ENCODE measurements at places on chromosomes 4 and X.
A peak's percentile ranks its signal among the peaks of the same experiment; 100 is the strongest.

- no peaks in the 10 kb centered on the region for H3K36me3 ChIP-seq
- H3K27ac ChIP-seq: no peak overlapping the region
- no peak overlapping the region for H3K4me3 ChIP-seq
- no peaks in the 10 kb centered on the region for H3K4me1 ChIP-seq
Observed at GRCh38 chr4:116881077-116881476, 204.3 kb downstream of the TRAM1L1 start.

DNA sequence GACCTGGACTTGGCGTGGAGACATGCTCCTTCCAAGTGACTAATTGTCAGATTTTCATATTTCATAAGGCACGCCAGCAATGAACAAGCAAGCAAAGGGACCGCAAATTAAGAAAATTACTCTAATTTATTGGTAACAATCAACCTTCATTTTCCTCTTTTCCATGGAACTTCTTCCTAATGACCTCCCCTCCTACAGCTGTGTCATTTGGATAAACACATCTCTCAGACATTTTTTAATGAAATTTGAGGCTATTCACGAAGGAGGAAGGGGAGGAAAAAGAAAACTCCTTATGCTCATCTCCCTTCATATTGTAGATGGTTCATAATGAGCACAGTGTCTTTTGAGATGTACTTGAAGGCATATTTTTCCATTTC is 38.6 kb upstream of the TLR3 start:
- H3K27me3 ChIP-seq: no peaks in the 10 kb centered on the region
- H3K27ac ChIP-seq: peak overlapping the region; percentile 83
- no peaks in the 10 kb centered on the region for H3K36me3 ChIP-seq

DNA sequence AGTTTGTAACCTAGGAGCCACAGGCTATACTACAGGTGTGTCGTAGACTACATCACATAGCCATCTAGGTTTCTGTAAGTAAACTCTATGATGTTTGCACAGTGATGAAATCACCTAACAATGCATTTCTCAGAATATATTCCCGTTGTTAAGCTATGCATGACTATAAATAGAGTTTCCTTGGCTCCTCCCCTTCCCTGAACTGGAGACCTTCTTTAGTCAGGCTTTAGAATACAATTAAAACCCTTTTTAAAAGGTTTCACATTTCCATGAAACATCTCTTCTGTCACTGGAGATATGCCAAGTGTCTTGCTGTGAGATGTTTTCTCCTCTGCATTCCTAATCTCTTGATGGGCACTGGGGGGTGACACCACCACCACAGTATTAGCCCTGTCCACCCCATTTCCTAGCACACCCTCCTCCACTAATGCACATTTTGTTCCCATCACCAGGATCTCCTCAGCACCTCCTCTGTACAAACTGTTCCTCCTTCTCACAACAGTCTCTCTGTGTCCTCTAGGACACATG is 334.6 kb upstream of the CPEB2 start:
- no peaks in the 10 kb centered on the region for H3K4me1 ChIP-seq
- no peak overlapping the region for H3K27ac ChIP-seq
- no peak for DNase-seq
- no peaks in the 10 kb centered on the region for H3K36me3 ChIP-seq
- H3K4me3 ChIP-seq: no peak overlapping the region

DNA sequence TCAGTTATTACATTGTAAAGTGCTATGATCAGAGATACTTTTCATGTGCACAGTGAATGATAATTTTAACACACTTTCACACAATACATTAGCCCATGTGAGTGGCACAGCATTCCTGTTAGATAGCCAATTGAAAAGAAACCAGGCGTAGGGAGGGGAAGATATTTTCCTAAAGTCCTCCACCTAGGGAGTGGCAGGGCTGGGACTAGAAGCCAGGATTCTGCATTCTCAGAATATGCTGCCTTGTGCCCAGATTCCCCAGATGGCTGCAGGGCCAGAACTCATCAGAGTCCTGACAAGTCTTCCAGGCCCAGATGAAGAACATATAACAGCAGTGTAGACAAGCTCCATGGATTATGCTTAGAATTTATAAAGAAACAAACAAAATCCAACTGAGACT is 350.2 kb downstream of the AFF2 start:
- no peak overlapping the region for H3K4me3 ChIP-seq
- H3K36me3 ChIP-seq: no peaks in the 10 kb centered on the region
- no peaks in the 10 kb centered on the region for H3K4me1 ChIP-seq
- H3K27ac ChIP-seq: no peak overlapping the region
- no peaks in the 10 kb centered on the region for H3K27me3 ChIP-seq
- no peak for DNase-seq

GRCh38 chr4:86957215-86957614 is 22.4 kb downstream of the AFF1 start:
- peaks cover 5% of the 10 kb centered on the region for H3K36me3 ChIP-seq
- no peaks in the 10 kb centered on the region for H3K27me3 ChIP-seq
- H3K4me1 ChIP-seq: peaks cover 31% of the 10 kb centered on the region
- no peak for DNase-seq
- peak overlapping the region; percentile 71 for H3K27ac ChIP-seq

DNA sequence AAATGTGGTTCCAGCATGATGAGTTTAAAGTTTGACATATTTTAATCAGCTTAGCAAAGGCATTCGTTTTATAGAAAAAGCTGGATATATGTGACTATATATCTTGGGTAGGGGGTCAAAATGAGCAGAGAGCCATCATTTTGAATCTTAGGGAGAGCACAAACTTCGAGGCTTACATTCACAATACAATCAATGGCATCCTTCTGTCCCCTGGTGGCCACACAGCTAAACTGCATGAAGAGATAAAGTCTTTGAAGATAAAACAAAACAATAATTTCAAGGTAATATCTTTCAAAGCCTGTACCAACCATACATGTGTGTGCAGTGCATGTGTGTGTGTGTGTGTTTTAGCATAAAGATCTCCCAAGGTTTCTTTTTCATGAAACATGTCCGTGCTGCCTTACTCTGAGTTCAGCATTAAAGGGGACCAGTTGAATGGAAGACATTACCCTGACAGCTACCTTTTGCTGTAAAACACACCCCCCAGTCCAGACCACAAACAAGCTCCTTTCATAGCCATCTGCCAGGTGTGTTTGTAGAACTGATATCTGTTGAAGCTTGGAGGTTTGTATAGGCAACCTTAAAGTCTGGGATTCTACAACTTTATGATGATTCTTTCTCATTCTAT is 22.0 kb downstream of the DYNLT3 start:
- H3K36me3 ChIP-seq: no peaks in the 10 kb centered on the region
- no peak for DNase-seq
- H3K27ac ChIP-seq: no peak overlapping the region
- no peak overlapping the region for H3K4me3 ChIP-seq
- no peaks in the 10 kb centered on the region for H3K27me3 ChIP-seq
- H3K4me1 ChIP-seq: no peaks in the 10 kb centered on the region

DNA sequence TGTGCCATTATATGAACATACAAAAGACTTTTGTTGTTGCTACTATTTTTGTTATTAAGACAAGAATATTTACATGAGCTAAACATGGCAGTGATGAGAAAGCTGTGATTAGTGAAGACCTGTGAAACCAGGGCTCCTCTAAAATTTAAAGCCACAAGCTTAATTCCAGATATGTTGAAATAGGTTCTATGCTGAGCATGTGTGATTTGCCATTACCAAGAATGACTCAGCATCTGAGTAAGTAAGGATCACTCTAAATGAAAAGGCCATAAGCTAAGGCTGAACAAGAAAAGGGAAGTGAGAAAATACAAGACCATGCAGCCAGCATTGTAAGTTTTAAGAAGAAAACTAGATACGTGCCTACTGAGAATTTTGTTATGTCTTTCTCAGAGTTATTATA is 75.9 kb upstream of the CAMK2D start:
- no peak overlapping the region for H3K4me3 ChIP-seq
- no peaks in the 10 kb centered on the region for H3K36me3 ChIP-seq
- H3K27ac ChIP-seq: no peak overlapping the region
- H3K27me3 ChIP-seq: no peaks in the 10 kb centered on the region

GRCh38 chrX:22803353-22803752 is 196.4 kb upstream of the DDX53 start:
- no peak for DNase-seq
- H3K27me3 ChIP-seq: no peaks in the 10 kb centered on the region
- no peaks in the 10 kb centered on the region for H3K36me3 ChIP-seq
- no peak overlapping the region for H3K4me3 ChIP-seq
- no peak overlapping the region for H3K27ac ChIP-seq
- no peaks in the 10 kb centered on the region for H3K4me1 ChIP-seq

GRCh38 chr4:159204566-159204965 is 101.7 kb downstream of the RAPGEF2 start:
- no peak overlapping the region for H3K4me3 ChIP-seq
- no peaks in the 10 kb centered on the region for H3K27me3 ChIP-seq
- H3K27ac ChIP-seq: no peak overlapping the region
- H3K36me3 ChIP-seq: no peaks in the 10 kb centered on the region

DNA sequence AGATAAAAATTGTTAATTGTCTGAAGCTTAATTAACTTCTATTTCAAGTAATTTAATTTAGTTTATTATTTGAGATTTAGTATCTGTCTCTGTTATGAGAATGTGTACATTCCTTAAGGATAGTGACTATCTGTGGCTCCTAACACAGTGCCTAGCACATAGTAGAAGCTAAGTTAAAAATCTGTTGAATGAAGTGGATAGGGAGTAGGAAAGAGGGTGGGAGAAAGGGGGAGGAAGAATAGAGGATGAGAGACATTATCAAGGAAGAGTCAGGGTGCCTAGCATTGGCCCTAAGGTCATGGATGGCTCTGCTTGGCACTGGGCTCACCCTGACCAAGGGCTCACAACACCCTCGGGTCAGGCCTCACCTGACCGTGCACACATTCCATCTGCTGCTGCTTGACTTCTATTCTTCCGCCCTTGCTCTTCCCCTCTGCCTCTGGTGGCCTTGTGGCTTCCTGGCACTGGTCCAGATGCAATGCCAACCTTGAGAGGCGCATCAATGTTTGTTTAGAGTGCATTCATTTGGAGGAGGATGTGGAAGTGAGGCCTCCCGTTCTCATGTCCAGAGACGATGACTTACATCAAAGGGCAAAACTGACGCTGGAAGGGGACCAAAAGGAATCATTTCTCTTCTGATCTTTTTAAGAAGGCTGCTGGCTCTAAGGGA is 42.3 kb downstream of the TRIM2 start:
- H3K36me3 ChIP-seq: no peaks in the 10 kb centered on the region
- no peaks in the 10 kb centered on the region for H3K27me3 ChIP-seq
- no peak overlapping the region for H3K4me3 ChIP-seq
- no peak overlapping the region for H3K27ac ChIP-seq
- peaks cover 4% of the 10 kb centered on the region for H3K4me1 ChIP-seq
- no peak for DNase-seq

DNA sequence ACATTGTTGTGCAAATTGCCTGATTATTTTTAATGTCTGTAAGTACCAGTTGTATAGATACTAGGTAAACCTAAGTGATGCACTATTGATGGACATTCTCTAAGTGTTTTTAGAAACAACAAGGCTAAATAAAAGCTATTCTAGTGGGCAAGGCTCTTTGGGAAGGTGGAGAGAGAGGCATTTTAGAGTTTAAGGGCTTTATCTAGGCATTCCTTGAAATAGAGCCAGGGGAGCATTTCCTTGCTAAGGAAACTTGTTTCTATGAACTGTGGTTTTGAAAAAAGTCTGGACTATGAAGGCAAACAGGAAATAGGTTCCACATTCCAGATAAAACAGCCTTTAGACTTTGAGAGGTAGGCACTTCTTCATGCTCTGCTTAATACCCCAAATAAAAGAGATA is 23.8 kb downstream of the BMX start:
- no peaks in the 10 kb centered on the region for H3K36me3 ChIP-seq
- H3K27me3 ChIP-seq: no peaks in the 10 kb centered on the region
- DNase-seq: no peak
- H3K4me3 ChIP-seq: no peak overlapping the region
- H3K4me1 ChIP-seq: no peaks in the 10 kb centered on the region

GRCh38 chr4:11488657-11489452 is 60.2 kb upstream of the HS3ST1 start:
- peaks cover 3% of the 10 kb centered on the region for H3K4me1 ChIP-seq
- no peak overlapping the region for H3K27ac ChIP-seq
- no peaks in the 10 kb centered on the region for H3K36me3 ChIP-seq
- H3K4me3 ChIP-seq: no peak overlapping the region
- DNase-seq: no peak
- no peaks in the 10 kb centered on the region for H3K27me3 ChIP-seq

DNA sequence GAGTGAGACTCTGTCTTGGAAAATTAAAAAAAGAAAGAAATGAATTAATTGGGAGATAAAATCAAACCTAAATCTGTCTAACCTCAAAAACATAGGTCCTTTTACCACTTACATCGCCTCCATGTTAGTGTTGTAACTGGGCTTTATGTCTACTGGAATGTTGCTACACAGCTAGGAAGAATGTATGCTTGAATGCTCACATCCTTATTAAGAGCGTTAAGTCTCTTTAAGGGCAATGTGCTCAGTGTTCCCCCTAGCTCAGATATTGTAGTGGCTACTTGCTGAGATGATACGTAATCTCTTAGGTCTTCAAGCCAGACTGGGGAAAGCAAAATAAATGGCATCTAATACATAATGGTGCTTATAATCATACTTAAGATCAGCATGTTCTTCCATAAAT is 1072.8 kb downstream of the PDHA2 start:
- H3K36me3 ChIP-seq: no peaks in the 10 kb centered on the region
- no peak overlapping the region for H3K4me3 ChIP-seq
- no peak for DNase-seq
- H3K4me1 ChIP-seq: no peaks in the 10 kb centered on the region
- H3K27me3 ChIP-seq: no peaks in the 10 kb centered on the region

- peak overlapping the region; percentile 82 for H3K27ac ChIP-seq
- peak overlapping the region; percentile 43 for H3K4me3 ChIP-seq
- no peaks in the 10 kb centered on the region for H3K4me1 ChIP-seq
- DNase-seq: no peak
Observed at GRCh38 chrX:76148041-76148665, 24.7 kb upstream of the PBDC1 start.

DNA sequence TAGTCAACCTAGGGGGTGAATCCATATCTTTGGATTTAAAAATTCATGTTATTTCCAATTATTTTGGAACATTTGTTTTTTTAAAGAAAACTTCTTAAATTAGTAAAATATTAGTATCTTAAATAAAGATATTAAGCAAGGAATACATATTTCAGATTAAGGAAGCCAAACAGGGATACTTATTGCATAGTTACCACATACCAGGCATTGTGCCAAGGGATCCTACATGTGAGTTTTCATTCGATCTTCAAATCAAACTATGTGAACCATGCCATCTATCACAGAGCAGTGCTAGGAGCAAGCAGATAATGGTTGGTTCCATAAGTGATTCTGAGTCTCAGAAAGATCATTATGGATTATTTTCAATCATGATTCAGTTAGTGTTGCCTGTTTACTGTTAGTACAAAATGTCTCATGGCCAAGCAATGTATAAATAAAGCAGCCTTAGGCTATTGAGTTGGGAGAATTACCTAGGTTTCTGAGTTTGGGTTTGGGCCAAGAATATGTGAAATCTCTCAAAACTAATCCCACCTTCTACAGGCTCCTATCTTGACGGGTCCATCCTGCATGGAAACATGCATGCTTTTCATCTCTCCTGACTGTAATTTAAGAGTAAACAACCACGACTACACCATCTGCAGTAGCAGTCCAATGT is 176.7 kb downstream of the NPFFR2 start:
- no peak overlapping the region for H3K4me3 ChIP-seq
- no peak for DNase-seq
- H3K27me3 ChIP-seq: no peaks in the 10 kb centered on the region
- no peaks in the 10 kb centered on the region for H3K36me3 ChIP-seq
- no peak overlapping the region for H3K27ac ChIP-seq
- no peaks in the 10 kb centered on the region for H3K4me1 ChIP-seq

- no peaks in the 10 kb centered on the region for H3K36me3 ChIP-seq
- no peaks in the 10 kb centered on the region for H3K4me1 ChIP-seq
- no peak for DNase-seq
Observed at GRCh38 chr4:64539234-64539849, 130.1 kb upstream of the TECRL start.

Measured in thoracic aorta (tissue), 2 donors.